Ovary (tissue), 10 donors: ENCODE measurements at places on chromosomes 3 and 15.
A peak's percentile ranks its signal among the peaks of the same experiment; 100 is the strongest.

DNA sequence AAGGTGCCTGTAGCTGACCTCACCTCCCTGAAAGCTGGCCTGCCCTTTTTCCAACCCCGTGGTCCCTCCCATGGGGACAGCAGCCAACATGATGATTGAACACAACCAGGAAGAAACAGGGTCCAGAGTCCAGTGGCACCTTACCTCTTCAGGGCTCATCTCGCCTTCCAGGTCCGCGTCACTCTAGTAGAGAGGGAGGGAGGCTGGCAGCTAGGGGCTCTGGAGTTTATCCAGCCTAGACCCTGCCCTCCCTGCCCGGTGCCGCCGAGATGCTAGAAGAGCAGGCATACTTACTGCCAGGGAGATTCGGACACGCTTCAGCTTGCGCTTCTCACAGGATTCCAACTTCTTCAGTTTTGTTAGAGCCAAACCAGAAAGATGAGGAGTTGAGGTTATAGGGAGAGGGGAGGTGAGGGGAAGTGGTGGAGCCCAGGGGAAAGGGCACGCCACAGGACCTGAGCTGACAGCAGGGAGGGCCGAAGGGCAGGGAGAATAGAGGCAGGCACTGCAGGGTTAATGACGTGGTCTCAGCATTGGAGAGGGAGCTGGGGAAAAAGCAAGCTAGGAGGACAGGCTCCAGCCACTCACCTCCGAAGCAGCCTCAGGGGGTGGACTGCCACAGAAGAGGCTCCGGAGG, 9.1 kb downstream of the CLCN2 start:
- no peak for DNase-seq

GRCh38 chr15:50544368-50544767, 2.1 kb downstream of the USP50 start:
- no peak for DNase-seq

DNA sequence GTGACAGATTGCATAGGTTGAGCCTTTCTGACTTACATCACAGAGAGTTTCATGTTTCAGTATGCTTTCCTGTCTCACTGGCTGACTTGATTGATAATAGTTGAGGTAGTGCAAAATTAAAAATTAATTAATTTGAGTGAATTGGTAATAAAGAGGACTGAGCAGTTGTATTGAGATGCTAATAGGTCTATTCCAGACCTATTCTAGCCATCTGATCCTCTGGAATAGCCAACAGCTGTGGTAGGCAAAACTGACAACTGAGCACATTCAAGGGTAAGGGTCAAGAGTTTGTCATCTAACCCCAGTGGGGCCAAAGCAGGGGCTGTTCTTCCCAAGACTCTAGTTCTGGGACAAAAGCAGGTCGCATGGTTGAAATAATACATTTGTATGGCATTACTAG, 132.4 kb downstream of the EPHA3 start:
- DNase-seq: no peak

DNA sequence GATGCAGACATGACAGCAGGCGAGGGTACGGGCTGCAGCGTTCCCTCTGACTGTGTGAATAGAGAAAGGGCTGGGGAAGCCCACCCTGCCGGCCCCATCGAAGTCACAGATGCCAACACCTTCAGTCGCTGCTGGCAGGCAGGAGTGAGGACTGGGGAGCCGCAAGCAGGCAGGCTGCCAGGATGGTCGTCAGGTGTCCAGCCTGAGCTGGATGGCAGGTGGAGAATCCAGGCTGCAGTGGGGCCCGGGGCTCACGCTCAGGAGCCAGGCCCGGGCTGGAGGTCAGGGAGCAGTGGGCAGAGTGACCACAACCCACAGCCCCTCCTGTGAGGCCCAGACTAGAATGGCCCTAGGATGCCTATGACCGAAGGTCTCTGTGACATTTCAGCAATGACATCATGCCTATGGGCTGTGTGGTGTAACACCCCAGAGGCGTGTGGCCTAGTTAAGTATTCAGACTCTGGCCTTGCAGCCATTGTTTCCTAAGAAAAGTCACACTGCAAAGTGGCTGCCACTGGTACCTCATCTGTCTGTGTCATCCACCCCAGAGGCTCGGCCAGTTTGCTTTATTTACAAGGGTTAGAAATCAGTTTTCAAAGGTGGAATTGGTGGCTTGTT, 15.7 kb downstream of the PRR23E start:
- DNase-seq: no peak

GRCh38 chr3:173983343-173983742, 585.8 kb downstream of the NLGN1 start:
- no peak for DNase-seq

DNA sequence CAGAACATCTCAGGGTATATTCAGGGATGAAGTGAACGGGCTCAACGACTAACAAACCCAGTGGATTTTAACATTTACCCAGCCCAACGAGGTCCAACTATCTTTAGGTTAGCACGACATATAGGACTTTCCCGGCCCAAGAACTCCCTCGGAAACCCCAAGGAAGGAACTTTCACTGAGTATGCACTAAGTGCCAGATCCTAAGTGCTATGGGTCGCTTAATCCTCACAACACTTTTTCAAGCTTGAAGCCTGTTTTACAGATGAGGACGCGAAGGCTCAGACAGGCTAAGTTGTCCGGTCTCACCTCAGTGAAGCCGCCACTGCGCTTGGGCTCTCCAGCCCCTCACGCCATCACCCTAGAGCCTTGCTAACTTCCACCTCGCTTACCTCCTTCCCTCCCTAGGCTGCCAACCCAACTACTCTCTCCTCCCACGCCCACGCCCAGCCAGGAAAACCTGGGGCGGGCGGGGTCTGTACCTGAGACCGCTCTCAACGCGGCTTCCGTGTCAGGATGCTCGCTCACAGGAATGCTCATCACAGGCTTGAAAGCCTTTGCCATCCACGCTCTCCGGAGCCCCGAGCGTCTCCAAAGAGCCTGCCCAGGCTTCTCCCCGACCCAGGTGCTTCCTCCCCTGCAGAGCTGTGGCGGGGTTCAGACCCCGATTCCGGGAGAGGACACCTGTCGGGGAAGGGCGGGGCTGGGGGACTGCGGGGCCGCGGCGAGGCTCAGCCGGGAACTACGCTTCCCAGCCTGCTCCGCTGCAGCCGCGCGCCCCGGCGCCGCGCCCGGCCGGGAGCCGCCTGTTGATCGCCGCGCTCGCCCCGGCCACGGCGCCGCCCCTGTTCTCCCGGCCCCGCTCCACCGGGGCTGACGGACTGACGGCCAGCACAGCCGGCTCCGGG, at the start of gene TMOD2:
TSS of gene TMOD2 (plus strand) at position 806 of the 905 bp plus-strand sequence. CDS start 14,845 bp downstream, outside the sequence.
- DNase-seq: peak; percentile 54

DNA sequence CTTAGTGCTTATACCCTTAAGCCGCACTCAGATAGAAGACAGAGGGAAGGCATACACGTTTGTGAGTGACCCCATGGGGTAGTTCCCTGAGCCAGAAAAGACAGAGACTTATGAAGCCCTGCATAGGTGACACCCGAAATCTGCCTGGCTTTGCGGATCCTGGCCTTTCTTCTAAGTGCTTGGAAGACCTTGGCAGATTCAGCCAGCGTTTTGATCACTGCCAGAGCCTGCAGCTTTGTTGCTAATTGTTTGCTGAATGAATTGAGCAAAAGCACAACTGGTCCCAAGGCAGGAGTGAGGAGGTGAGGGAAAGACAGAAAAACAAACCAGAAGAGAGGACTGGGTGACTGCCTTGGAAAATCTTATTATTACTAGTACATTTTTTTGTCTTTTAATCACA, 168.3 kb upstream of the ICE2 start:
- no peak for DNase-seq

- DNase-seq: no peak
Measured at GRCh38 chr15:82178061-82178460, 84.5 kb downstream of the EFL1 start.

DNA sequence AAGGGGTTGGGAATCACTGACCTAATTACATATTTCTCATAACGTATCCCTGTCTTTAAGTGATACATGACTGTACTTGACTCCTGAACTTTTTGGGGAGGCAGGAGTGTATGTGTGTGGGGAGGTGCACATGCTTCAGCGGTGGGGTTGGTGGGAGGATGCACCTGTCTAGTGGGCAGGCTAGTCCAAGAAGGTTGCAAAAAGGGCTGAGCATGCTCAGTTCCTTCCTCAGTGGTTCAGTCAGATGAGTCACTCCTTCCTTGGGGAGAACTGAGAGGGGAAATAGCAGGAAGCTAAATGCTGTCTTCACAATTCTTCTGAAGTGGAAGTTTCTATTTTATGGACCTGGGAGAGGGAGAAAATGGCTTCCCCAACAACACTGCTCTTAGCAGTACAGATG, 24.6 kb upstream of the AP4E1 start:
- DNase-seq: no peak

- DNase-seq: no peak
Measured at GRCh38 chr3:48565591-48566400, 2.2 kb upstream of the UCN2 start.

- no peak for DNase-seq
Measured at GRCh38 chr3:117989982-117990381, 1044.7 kb downstream of the IGSF11 start.

DNA sequence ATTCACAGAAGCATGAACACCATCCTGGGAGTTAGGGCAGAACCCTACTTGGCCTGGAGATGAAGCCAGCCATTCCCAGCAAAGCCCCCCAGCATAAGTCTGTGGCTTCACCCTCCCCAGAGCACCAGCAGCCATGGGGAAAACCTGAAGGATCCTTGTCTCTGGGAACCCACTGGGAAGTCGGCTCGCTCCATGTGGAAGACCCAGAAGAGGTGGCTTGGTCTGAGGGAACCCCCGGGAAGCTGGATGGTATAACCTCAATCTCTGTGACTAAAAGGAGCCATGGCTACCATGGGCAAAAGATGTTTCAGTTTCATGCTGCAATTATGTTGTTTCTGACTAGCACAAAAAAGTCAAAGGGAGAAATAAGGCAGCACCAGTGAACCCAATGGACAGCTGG, 11.8 kb upstream of the RPUSD3 start:
- DNase-seq: no peak

DNA sequence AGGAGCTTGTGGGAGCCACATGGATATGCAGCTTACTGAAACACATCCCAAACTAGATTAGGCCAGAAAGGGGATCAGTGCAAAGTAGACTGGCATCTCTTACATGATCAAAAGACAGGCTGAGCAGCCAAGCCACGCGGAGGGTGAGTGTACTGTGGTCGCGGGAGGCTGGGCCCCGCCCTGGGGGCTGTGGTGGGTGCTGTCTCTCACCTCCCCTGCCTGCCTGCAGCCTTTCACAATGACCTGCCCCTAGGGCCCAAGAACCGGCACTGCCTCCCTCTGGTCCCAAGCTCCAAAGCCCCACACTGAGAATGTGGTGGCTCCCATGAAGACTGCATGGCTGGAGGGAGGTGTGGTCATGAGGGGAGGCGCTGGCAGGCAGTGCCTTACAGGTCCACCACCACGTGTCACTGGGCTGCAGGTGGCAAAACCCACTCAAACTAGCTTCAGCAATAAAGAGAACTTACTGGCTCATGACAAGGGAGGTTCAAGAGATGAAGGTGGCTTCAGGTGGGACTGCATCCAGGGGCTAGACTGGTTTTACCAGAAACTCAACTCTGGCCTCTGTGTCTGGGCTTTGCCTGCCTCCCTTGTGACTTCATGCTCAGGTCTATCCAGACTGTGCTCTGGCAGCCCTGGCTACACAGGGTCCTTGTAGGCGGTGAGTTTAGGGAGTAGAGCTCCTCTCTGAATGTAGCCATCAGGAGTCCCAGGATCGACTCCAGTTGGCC, 27.4 kb upstream of the PLXND1 start:
- DNase-seq: no peak

GRCh38 chr15:98120561-98120960, 160.1 kb downstream of the ARRDC4 start:
- no peak for DNase-seq

DNA sequence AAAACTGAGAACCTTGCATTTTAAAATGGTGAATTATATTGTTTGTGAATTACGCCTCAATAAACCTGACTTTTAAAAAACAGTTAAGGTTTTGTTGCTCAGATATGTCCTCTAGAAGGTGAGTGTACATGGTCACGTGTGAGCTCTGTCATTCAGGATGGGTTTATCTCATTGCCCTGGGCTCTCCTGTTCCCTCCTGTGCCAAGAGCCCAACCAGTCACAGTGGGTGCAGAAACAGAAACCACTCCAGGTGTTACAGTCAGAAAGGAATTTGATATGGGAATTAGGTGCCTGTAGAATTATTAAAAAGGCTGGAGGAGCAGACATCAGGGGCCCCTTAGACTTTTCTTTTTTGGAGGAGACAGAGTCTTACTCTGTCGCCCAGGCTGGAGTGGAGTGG, 196.4 kb downstream of the STT3B start:
- DNase-seq: no peak

- DNase-seq: no peak
Measured at GRCh38 chr15:74333662-74334061, 33.8 kb downstream of the CYP11A1 start.

DNA sequence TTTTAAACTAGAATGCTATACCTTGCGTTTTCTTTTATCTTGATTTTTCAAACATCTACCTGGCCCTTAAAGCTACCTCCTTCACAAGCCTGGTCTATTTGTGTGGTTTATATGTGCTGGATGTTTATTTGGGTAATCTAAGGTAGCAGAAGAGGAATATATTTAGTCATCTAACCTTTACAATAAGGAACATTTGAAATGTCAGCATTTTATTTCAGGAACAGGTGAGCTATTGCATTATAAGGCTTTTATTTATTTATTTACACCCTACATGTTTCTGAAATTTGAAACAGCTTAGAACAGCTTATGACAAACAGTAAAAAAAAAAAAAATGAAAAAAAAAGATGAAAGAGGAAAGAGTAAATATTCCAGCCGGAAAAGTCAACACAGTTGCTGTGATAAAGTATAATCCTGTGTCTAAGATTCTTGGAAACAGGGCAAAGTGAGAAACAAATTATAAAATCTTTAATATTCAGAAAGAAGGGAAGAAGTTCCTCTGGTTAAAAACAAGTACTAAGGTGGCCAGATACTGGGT, 19.5 kb downstream of the HHLA2 start:
- no peak for DNase-seq

- peak; percentile 75 for DNase-seq
Measured at GRCh38 chr15:43777267-43777914, 625 bp upstream of the ELL3 start.

DNA sequence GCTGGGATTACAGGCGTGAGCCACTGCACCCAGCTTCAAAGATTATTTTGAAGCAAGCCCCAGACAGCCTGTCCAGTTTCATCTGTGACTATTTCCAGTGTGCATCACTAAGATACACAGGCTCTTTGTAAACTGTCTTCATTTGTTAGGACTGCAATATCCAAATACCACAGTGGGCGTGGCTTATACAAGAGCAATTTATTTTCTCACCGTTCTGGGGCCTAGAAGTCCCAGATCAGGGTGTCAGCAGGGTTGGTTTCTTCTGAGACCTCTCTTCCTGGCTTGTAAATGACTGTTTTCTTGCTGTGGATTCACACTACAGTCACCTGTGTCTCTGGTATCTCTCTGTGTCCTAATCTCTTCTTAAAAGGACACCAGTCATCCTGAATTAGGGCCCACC, 59.7 kb downstream of the RLBP1 start:
- DNase-seq: no peak

- DNase-seq: no peak
Measured at GRCh38 chr15:85606738-85607137, 188.0 kb downstream of the KLHL25 start.

- no peak for DNase-seq
Measured at GRCh38 chr3:148360051-148360450, 337.7 kb upstream of the AGTR1 start.

GRCh38 chr3:158570999-158571702, at the start of gene MLF1:
Gene MLF1, plus strand, starts transcription at chr3:158571194. Its CDS starts 107 bp downstream, at chr3:158571301.
- DNase-seq: peak; percentile 99

- DNase-seq: no peak
Measured at GRCh38 chr3:13853978-13854296, 25.9 kb downstream of the WNT7A start.
